GOT3 (cell line): ENCODE measurements at places on chromosomes 13 and 19.

DNA sequence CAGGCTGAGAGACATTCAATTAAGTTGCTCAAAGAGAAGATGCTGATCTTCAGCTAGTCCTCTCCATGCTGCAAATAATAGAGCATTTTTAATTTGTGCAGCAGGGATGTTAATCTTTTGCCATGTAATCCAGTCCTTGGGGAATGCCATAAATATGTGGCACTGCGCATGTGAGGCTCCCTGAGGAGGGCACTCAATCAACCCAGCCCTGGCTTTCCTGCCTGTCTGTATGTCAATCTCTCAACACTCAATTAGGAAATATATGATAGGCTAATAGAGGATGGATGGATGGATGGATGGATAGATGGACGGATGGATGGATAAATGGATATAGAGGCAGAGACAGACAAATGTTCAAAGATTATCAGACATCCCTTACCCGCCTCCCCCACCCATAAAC is 31.6 kb upstream of the POP4 start:
- DNase-seq = no peak

DNA sequence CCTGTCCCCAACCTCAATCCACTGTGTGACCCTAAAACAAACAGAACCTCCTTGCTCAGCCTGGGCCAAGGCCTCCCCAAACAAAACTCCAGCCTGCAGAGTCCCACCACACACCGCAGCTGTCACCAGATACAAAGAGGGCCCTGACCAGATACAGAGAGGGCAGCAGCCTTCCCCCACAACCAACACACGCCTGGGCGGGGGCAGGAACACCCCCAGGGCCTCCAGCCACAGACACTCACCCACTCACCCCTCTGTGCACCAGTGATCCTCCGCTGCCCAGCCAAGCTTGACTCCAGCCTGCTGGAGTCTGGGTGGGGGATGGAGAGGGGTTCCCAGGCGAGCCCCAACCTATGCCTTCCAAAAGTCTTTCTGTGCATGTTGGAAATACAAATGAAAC is 5.9 kb upstream of the CIRBP start:
- DNase-seq = no peak

DNA sequence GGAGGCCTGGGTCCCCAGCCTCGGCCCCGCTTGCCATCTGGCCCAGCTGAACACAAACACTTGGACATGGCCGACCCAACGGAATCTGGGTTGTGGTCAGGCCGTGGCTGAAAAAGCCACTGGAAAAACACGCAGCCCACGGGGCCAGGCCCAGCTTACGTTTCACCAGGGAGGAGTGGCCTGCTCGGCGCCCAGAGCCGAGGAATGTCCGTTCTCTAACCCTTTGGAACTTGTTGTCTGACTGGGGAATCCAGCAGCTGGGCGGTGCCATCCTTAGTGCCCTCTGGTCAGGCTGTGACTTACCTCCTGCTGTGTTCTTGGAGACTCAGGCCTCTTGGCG is 13.8 kb downstream of the CILP2 start:
- DNase-seq = no peak

DNA sequence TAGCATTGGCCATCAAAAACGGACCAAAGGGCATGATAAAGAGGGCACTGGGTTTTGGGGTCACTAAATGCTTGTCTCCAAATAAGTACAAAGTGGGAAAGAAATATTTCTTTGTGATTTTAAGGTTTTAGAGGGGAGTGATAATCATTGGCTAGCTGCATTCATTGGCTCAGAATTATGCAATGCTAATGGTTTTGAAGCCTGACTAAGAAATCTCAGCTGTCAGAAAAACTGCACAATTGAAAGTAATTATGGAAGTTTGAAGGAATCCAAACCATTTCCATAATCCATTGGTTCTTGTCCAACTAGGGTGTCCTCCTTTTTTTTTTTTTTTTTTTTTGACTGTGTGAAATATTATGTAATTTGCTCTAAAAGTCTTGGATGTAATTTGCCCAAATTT is 88.2 kb upstream of the ARGLU1 start:
- no peak for DNase-seq

GRCh38 chr19:10344780-10345179 is 5.4 kb upstream of the ICAM3 start:
- DNase-seq = no peak

DNA sequence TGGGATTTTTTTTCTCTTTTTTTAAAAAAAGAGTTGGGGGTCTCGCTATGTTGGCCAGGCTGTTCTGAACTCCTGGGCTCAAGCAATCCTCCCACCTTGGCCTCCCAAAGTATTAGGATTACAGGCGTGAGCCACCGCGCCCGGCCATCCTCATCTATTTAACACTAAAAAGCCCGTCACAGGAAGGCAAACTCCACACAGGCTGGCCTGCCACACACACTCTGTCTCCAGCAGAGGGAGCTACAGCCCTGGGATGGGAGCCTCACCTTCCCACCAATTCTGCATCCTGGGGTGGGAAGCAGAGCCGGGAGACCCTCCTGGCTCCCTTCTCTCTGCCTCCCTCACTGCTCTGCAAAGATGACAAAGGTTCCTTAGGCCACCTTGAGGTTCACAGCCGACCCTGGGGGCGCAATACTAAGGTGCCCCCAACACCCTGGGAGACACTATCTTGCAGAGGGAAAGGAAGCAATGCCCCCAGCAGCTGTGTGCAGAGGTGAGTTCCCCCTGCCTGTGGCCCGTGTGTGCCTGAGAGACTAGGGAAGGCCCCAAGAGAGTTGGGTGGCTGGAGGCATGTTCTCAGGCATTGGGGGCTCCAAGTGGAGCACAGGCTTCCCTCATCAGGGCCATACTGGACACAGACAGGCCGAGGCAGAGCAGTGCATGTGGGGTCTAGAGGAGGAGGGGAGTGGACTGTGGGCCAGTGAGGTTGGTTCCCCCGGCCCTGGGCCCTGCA is 27.4 kb upstream of the TIMM44 start:
- DNase-seq = no peak

DNA sequence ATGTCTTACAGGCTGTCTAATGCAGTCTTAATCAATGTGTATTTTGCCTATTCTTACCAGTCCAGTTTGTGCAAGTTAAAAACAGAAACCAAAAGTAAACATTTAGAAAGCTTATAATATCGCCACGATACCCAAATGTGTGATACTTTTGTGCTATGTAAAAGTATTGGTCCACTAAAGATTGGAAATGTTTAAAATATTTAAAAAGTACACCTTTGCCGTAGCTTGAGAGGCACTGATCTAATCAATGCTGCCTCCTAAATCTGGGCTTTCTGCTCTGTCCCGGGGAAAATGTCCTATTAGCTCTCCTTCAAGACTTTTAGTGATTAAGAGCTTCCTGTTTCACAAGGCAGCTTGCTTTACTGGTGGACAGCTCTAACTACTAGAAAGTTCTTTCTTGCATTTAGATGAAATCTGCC is 64.7 kb downstream of the DNAJC15 start:
- no peak for DNase-seq

- DNase-seq = no peak
These were observed 5.6 kb downstream of the INAFM1 start for GRCh38 chr19:47280183-47280797.

- no peak for DNase-seq
These were observed 8.9 kb downstream of the HNRNPUL1 start for GRCh38 chr19:41273076-41273475.

DNA sequence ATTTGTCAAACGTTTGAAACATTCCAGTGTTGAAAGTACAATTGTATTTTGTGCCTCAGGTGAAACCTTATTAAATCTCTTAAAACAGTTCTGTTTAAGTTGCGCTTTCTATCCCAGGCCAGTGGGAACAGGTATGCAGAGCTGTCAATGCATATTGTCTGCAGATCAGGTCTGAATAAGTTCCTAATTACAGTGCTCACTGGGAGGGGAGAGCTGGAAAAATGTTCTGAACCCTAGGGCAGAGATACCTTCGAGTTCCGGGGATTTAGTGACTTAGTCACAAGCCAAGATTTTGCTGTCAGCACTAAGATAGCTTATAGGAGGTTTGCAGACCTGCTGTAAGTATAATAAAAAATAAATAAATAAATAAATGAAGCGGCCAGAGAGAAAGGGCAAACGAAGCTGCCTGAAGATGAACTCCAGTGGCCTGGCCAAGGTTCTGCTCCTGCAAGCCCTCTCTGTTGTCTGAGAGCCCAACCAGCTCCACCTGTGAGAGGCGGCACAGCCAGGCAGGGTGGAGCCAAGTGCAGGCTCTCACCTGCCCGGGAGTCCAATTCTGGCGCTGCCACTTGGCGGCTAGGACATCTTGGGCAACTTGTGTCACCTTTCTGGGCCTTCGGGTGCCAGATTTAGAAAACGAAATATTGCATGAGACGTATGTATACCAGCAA is 97.9 kb upstream of the SLC7A1 start:
- no peak for DNase-seq

- no peak for DNase-seq
These were observed 72.9 kb downstream of the ARHGEF7 start for GRCh38 chr13:111187960-111188541.

DNA sequence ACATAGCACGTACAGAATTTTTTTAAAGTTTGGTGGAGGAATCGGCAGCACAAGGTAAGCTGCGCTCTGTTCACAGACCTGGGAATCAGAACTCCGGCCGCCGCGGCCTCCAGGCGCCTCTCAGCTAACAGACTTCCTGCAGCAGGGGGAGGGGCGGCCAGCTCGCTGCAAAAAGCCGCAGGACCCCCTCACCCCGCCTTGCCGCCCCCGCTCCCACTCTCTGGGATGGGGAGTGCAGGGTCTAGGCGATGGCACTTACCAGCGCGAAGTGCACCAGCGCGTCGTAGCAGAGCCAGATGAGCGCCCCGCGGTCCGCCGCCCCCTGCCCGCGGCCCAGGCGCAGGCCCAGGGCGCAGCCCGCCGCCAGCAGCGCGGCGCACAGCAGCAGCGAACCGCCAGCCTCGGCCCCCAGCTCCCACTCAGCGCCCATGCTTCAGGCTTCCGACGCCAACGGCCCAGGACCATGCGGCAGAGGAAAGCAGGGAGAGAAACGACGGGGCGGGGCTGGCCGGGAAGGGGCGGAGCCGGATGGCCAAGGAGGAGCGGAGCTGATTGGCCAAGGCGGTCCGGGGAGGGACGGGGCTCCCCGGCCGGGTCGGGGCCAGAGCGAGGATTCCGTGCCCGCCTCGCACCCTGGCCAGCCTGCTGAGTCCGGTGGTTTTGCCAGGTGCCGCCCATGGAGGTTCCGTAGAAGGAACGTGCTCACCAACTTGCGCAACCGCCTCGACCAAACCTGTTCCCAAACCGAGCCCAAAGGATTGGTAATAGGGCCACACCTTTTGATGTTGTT is at the start of gene EBPL:
TSS of gene EBPL (minus strand) at position 492 of the 790 bp plus-strand sequence. CDS start at position 430, 62 bp downstream.
- peak; percentile 57 for DNase-seq

DNA sequence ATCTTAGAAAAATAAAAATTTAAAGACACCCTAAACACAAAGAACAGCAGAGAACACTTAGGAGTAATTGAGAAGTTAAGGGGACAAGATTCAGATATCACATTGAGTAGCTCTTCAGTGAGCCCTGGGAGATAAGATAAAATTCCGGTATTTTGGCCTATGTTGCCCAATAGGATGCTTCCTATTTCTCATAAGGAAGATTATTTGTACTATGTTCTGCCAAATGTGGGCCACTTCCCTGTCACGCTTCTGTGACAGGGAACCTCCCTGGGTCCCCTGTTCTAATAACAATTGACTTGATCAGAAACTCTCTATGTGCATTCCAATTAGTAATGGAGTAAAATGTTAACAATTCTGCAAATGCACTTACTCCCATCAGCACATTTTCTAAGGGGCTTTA is 310.7 kb downstream of the MYO16 start:
- no peak for DNase-seq

DNA sequence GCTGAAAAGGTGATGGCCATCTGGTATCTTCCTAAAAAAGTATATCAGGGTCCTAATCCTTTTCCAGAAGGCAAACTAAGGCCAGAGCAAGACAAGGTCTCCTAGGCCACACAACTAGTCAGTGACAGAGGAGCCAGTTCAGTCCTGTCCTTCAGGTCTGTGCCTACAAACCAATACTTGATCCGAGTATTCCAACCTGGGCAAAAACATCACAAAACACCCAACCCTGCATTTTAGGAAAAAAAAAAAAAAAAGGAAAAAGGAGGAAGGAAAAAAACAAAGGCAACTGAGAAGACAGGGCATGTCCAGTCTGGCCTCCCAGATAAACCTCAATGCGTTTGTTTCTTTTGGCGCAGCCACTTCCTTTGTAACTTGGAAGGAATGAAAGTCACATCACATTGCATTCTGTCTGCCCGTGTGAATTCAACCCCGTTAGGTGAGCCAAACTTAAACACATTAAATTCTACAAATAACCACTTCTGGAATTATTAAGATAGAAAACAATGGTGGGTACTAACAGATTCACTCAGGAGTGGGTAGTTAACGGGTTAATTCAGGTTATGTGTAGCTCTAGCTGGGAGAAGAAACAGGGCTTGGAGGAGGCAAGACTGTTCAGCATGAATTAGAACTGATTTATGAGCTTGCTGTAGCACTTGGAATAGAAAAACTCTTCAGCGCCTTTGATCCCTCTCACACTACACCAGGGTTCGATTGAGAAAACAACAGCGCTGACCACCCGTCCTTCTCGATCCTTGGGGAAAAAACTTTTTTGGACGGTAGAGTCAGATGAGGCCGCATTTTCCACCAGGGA is 43.0 kb upstream of the HNRNPA1L2 start:
- no peak for DNase-seq

- DNase-seq = no peak
These were observed 1.0 kb downstream of the FSTL3 start for GRCh38 chr19:677201-677600.

DNA sequence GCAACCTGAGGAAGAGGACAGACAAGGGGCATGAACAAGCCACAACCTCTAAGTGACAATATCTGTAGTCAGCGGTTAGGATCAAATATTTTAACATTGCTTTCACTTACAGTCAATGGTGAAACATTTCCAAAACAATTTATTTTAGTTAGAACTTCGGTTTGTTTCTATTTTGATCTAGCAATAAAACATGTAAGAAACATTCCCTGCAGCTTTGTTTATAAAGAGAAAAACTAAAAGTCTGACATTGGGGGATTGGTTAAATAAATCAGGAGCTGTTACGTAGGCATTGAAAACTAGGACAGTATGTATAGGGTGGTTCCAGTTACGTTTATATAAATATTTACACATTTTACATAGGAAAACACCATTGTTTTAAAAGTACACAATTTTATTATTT is 3.4 kb downstream of the URI1 start:
- no peak for DNase-seq

GRCh38 chr13:44470638-44471562 is 97.3 kb downstream of the SERP2 start:
- no peak for DNase-seq

- no peak for DNase-seq
These were observed 465.0 kb downstream of the DCT start for GRCh38 chr13:94014461-94014860.
